Stimulated activated CD8-positive, alpha-beta memory T cell treated with anti-CD3 and anti-CD28 coated beads, Interleukin-15, amount 100 ng/mL, for 24 hours (primary cell): ENCODE measurements at places on chromosomes 11 and 22.

DNA sequence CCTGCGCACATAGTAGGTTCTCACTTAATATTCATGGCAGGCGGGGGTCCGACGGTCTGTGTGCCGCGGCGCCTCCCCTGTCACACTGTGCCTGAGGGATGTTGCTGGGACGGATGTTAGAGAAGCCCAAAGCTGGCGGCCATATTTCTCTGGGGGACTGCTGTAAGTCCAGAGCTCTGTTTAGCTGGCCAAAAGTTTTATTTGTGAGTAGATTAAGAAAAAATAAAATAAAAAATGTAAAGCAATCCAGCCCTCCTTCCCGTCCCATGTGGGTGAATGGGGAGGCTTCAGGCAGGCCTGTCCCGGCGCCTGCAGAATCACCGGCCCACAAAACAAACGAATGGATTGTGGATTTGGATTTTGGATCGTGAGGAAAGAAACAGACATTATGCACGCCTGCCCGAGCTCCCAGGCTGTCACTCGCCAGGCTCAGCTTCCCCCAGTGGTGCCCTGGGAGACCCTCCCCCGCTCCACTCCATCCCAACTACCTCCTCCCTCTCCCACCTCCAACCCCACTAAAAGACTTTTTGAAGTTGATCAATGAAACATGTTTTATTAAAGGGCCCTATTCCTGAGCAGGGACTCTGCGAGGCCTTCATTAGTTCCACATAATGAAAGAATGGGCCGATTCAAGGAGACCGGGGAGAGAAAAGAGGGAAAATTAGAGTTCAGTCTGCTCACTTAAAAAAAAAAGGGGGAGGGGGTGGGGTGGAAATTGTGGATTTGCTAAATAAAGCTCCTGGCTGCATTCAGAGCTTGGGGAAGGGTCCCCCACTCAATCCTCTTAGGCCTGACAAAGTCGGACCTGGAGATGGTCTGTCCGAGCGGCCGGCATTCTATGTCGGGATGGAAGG is 20.4 kb upstream of the SCUBE1 start:
- no peak for DNase-seq

DNA sequence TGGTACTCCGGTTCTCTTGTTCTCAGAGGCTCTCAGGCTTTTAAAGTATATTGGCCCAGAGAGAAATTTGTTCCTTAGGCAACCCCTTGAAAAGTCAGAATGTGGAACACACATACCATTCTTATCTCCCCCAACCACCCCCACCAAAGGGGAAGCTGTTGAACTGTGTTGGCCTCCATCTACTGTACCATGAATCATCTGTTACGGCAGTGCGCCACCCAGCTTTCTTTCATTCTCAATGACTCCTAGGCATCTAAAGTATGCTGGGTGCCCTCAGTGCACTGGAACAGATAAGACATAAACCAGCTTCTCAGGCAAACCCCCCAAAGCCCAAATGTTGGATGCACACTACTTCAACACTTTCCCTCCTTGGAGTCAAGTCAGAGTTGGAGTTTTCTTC is 696.2 kb upstream of the TENM4 start:
- DNase-seq, result no peak

DNA sequence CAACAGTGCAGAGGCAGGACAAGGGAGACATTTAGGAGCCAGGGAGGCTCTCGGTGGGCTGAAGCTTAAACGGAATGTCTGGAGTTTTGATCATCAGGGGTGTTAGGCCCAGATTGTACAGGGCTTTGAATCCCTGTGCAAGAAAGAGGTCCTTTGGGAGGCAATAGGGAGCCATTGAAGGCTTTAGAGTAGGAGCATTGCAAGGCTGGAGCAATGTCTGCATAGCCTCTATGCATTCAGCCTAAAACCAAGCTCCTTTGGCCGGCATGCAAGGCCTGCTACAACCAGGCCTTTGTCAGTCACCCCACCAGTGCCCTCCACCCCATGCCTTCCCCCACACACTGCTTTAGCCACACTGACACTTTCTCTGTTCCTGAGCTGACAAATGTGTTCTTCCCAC is 47.4 kb upstream of the FGF3 start:
- no peak for DNase-seq

GRCh38 chr22:48662476-48663135 is 1165.1 kb downstream of the BRD1 start:
- DNase-seq, result no peak

GRCh38 chr11:112339566-112339965 is 78.9 kb upstream of the PLET1 start:
- DNase-seq, result no peak

- DNase-seq, result no peak
Measured at GRCh38 chr11:118873804-118874203, 9.9 kb upstream of the CXCR5 start.

DNA sequence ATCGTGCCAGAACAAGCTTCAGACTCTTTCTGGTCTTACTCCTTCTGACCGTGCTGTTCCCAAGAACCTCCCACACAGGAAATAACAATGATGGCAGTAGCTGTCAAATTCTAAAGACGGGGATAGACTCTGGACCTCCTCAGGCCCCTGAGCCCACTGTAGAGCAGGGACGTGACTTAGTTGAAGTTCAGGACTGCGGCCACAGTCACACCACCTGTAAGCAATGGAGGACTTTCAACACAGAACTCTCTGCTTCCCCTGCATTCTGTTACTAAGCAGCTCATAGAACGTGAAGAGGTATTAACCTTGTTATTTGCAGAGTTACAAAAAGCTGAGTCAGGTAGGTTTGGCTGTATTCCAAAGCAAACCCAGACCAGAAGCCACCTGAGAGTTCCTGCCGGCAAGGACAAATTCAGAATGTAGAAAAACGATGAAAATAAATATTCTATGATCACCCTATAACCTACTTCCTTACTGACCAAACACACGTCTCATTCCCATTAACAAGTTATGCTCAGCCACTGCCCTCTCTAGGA is 12.7 kb downstream of the TMEM45B start:
- no peak for DNase-seq

DNA sequence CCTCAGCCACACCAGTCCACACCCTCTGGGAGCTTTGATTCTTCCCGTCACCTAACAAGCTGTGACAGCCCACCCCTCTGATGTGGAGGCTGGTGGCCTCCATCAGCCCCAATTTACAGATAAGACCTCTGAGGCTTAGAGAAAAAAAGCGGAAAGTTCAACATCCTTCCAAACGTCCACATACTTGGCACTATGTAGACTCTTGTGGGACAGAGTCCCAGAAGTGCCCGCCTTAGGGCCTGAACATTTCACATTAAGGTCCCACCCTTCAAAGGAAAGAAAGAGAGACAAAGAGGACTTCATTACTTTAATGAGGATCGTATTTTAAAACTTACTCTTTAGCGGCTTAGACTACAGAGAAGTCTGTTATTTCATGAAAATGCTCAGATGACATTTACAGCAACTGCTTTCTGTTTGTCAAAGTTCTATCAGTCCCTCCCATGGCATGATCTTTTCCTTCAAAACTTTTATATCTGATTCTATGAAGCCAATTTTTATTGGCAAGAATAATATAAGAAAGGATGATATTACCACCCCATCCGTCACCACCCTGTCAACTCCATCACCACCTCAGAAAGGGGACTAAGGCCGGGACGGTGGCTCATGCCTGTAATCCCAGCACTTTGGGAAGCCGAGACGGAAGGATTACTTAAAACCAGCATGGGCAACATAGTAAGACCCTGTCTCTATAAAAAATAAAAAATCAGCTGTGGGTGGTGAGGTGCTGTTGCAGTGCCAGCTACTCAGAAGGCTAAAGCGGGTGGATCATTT is 15.7 kb upstream of the SCGB1A1 start:
- DNase-seq, result no peak

- DNase-seq, result no peak
Measured at GRCh38 chr11:71267807-71268421, 15.5 kb upstream of the SHANK2 start.

GRCh38 chr22:48894064-48894671 is 933.5 kb downstream of the BRD1 start:
- no peak for DNase-seq

DNA sequence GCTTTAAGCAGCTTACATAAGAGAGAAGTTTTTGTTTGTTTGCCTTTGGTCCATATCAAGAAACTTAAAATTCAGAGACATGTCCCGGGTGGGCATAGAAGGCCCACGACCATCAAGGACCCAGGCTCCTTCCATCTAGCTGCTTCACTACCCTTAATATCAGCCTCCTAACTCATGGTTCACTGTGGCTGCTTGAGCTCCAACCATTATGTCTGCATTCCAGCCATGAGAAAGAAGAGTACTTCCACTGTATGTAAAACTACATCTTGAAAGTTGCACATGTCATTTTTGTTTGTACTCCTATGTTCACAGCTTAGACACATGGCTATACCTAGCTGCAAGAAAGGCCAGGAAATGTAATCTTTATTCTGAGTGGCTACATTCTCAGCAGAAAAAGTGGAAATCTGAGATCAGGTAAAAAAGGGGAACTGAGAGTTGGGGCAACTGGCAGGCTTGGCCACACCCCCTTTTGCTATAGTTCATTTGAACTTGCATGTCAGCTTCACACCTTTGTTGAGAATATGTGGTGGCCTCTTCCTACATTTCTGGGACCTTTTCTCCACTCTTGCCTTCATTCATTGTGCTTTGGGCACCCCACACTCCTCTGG is 81.3 kb upstream of the TP53I11 start:
- no peak for DNase-seq

DNA sequence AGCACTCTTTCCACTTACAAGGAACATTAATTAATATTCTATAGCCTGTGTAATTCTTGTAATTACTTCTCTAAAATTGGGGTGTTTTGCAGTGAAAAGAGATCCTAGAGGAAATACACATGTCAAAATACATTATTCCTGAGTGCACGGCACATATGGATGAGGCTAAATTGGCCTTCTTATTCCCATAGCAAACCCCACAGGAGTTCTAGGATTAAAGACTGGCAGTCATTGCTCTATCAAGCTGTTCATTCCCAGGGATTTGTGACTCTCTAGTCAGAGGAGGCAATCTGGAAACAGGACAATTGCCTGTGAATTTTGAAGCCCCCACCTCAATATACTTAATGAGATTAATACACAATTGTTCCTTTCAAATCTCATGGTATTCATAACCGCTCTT is 145.9 kb upstream of the OPCML start:
- DNase-seq, result no peak

GRCh38 chr11:116353589-116353988 is 419.2 kb downstream of the BUD13 start:
- no peak for DNase-seq

DNA sequence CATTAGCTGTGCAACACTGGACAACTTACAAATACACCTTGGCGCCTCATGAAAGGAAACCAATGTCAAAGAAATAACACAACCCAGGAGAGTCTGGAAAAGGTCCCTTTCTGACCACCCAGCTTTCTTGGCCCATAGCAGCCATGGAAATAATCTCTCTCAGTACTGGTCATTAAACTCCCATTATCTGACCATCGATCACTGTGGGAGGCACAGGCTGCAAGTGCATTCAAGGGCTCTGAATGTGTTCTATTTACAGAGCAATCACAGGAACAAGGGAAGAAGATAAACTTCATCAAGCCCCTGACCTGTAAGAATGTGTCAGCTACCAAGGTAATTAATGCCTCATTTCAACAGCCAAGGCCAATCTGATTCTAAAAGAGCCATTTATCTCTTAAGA is 40.1 kb downstream of the CTSC start:
- DNase-seq, result no peak

DNA sequence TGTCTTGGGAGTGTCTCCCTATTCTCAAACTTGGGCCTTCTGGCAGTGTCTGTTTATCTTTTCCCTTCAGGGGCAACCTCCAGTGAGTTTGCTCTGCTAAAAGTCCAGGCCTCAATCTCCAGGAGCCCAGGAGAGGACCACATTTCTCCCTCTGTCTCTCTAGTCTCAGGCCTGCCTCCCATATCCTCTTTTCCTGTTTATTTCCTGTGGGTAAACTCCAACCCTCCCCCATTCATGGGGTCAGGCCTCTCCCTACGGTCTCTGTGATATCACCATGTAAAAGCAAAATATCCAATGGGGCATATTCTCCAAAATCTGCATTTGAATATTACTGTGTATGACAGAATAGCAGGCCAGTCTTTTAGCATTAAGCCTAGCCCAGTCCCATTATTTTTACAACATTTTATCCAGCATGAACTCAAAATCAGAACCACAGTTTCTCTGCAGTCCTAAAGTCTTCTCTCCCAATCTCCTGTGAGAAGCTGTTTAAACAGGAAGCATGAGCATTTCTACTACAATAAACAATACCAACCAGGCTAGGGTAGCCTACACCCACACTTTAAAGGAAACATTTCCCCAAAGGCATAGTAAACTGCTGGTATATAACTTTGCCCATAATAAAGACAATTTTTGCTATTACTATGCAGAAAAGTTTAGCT is 18.0 kb upstream of the TMEM135 start:
- no peak for DNase-seq
